ENCODE measurements at places on chromosomes 1 and 21.
A peak's percentile ranks its signal among the peaks of the same experiment; 100 is the strongest.

- DNase-seq: no peak
Observed at GRCh38 chr1:32626176-32626575, 24.2 kb downstream of the ZBTB8OS start.

- no peak for DNase-seq
Observed at GRCh38 chr1:82979593-82980236, 1019.2 kb downstream of the TTLL7 start.

DNA sequence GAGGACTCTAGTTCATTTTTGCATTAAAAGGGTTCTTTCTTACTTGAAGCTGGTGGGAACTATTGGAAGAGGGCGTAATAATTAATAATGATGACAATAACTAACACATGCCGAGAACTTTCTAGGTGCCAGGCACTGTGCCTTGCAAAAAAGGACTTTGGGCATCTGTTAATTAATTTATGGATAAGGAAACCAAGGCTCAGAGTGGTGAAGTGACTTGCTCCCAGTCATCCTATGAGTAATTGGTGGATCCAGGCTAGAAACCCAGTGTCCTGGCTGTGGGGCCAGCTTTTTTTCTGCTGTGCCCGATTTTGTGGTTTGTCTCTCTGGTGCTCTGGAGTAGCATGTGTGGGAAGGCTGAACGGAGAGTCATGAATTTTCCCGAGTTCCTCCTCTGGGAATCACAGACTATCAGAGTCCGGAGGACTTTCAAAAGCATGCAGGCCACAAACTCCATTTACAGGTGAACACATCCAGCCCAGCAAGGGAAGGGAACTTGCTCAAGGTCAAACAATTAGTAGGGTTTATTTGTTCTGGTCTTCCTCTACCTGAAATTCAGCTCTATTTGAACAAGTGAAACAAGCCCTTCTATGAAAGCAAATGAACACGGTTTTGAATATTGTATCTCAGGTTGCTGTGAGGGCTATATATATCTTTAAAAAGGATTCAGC, 23.4 kb downstream of the ROR1 start:
- no peak for DNase-seq

GRCh38 chr1:32398401-32398800, 4.2 kb upstream of the BSDC1 start:
- peak; percentile 58 for DNase-seq

- no peak for DNase-seq
Observed at GRCh38 chr1:212959266-212960220, 9.2 kb downstream of the VASH2 start.

- peak; percentile 73 for DNase-seq
Observed at GRCh38 chr1:85692730-85693314, 15.4 kb downstream of the ZNHIT6 start.

GRCh38 chr1:214124915-214125314, 137.1 kb downstream of the PROX1 start:
- no peak for DNase-seq

GRCh38 chr1:22289307-22289995, 146.6 kb upstream of the WNT4 start:
- no peak for DNase-seq

DNA sequence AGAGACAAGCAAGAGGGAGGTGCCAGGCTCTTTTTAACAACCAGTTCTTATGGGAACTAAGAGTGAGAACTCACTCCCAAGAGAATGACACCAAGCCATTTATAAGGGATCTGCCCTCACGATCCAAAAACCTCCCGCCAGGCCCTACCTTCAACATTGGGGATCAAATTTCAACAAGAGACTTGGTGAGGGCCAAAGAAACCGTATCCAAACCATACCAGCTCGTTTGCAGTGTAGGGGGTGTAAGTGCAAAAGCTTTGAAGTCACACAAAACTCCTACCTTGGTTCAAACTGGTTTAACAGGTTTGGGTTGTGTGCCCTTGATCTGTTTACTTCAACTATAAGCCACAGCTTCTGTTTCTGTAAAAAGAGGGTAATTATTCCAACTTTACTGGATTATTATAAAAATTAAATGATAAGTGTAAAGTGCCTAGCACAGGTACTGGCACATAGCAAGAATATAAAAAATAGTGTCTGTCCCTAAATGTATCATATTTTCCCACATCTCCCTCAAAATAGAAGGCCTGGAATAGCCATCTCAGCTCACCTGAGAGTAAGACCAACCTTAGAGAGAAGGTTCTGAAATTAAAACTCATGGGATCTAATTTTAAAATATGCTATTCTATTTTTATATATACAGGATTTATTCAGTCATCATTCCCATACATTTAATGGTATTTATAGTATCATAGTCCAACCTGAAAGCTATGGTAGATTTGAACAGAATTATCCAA, 7.0 kb upstream of the USP25 start:
- DNase-seq: no peak

- DNase-seq: no peak
Observed at GRCh38 chr1:1616838-1617237, 1.5 kb downstream of the MIB2 start.

GRCh38 chr1:221187174-221187573, 307.9 kb downstream of the HLX start:
- peak; percentile 17 for DNase-seq

- no peak for DNase-seq
Observed at GRCh38 chr1:206135248-206135647, 18.1 kb upstream of the AVPR1B start.

DNA sequence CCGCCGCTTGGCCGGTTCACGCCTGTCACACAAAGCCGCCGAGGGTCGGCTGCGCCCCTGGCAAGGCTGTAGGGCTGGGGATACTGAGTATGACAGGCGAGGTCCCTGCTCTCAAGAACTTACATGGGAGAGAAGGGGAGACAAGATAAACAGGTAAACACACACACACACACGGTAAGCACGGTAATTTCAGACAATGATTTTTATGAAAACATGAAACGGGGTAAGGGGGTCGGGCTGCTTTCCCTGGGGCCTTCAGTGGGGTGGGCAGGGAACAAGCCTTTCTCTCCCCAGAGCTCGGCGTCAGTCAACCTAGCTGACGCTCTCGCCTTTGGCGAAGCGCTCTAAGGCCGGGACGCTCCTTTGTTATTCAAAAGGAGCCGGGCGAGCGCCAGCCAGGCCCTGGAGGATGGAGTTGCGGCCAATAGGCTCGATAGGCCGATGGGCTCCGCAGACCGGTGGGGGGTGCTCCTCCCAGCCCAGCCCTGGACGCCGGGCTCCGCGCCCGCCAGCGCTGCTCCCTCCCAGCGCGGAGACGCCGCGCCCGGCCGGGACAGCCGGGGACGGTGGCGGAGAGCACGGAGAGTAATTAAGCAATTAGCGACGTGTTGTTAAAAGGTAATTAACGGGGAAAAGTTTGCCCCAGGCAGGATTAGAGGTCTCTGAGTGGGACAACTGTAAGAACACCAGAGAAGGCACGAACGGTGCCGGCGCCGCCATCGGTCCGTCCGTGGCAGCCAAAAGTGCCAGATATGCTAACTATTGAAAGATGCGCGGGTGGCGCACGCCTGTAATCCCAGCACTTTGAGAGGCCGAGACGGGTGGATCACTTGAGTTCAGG, 950 bp upstream of the INKA2 start:
- DNase-seq: peak; percentile 63

DNA sequence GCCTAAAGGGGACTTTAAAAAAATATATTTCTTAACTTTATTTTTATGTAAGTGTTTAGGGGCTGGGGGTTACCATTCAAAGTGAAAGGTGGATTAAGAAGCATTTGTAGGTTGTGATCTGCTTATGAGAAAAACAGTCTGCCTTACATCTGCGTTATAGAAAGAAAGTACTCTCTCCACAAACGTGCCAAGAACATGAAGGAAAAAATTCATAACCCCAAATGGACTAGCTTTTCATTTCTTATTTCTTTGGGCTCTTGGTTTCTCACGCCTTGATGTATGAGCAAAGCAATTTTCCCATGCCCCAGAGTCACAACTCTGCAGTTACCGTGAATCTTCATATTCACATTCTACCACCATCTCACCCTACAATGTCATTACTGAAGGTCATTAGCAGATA, 1165.1 kb upstream of the ADGRL4 start:
- no peak for DNase-seq

DNA sequence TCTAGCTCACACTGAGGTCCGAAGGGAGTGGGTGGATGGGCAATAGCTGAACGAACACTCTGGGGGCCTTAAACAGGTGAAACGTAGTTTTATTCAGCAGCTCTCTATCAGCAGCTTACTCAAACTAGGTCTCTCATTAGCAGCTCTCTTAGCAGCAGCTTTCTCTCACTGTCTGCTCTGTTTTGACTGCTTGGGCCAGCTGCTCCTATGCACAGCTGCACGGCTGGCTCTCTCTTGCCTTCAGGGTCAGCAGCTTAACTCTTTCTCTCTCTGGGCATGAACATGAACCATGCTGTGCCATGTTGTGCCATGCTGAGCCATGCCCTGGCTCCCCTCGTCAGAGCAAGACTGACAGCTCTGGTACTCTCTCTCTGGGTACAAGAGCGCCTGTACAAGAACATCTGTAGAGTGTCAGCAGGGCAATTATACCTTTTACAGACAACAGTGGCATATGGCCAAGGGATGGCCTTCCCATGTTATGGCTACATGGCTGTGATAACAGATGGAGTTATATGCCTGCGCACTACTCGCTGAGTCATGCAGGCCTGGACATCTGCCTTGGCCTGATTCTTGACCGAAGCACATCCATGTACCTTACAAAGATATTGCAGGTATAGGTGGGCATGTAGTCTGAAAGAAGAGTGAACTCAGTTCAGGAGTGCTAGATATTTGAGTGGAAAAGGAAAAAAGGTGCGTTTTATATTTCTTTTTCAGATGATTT, 152.4 kb downstream of the LEPR start:
- no peak for DNase-seq

GRCh38 chr1:935751-936231, 12.1 kb downstream of the SAMD11 start:
- DNase-seq: no peak

GRCh38 chr1:9539829-9540550, 725 bp downstream of the SLC25A33 start:
- DNase-seq: peak; percentile 49

- no peak for DNase-seq
Observed at GRCh38 chr1:205317311-205317917, 4.1 kb downstream of the NUAK2 start.

DNA sequence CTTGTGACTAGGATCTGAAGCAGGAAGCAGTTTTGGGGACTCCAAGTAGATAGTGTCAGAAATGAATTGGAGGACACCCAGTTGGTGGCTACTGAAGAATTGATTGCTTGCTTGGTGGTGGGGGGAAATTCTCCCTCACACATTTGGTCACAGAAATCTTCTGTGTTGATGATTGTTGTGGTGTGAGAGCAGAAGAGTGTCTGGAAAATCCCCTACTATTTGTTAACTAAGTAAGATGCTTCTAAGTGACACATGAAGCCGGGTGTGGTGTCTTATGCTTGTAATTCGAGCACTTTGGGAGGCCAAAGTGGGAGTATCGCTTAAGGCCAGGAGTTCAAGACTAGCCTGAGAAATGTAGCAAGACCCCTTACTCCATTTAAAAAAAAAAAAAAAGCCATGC, 22.5 kb upstream of the IPP start:
- no peak for DNase-seq

DNA sequence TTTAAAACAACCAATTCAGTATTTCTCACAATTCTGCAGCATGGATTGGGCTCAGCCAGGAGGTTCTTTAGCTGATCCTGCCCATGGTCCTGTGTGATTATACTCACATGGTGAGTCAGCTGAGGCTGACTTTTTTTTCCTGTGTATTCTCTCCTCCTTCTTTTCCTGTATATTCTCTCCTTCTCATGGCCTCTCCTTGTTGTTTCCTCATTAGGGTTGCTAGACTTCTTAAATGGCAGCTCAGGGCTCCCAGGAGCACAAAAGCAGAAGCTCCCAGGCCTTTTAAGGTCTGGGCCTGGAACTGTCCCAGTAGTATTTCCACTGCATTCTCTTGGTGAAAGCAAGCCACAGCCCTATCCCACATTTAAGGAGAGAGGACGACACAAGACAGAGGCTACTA, 26.8 kb downstream of the VANGL1 start:
- DNase-seq: peak; percentile 20

DNA sequence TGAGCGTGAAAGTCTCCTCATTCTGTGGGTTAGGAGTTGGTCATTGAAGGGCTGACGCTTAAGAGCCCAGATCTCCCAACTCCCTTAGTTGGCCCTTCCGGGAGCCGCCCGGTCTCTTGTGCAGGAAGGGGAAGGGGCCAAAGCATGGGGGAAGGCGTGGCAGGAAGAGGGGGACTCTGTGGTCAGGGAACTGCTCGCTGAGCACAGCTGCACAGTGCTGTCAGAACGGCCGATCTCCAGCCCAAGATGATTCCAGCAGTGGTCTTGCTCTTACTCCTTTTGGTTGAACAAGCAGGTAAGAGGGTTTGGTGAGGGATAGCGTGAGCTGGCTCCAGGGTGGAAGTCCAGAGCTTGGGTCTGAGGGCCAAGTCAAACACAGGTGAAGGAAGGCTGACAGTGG, at the start of gene FCER1G:
Gene FCER1G, plus strand, starts transcription at position 220 of the 400 bp plus-strand sequence. Its CDS starts 27 bp downstream, at position 247.
- DNase-seq: no peak

GRCh38 chr1:197984289-197984688, 67.1 kb downstream of the LHX9 start:
- peak; percentile 53 for DNase-seq
